ENCODE measurements at places on chromosomes 7 and 10.

DNA sequence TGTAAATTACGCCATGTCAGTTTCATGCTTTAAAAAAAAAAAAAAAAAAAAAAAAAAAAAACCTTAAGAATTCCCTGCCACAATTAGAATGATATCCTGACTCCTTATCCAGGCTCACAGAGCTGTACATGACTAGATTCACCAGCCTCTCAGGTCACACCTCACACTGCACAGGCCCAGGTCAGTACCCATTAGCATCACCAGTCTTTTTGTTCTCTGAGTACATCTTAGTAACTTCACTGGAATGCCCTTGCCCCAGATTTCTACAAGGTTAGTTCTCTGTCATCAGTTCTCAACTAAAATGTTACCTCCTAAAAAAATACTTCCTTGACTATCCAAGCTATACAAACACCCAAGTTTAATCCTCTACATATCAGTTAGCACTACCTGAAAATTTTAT, 211.0 kb downstream of the LRRN3 start:
- DNase-seq = no peak

GRCh38 chr7:17530244-17530643, 231.8 kb downstream of the AHR start:
- no peak for DNase-seq

DNA sequence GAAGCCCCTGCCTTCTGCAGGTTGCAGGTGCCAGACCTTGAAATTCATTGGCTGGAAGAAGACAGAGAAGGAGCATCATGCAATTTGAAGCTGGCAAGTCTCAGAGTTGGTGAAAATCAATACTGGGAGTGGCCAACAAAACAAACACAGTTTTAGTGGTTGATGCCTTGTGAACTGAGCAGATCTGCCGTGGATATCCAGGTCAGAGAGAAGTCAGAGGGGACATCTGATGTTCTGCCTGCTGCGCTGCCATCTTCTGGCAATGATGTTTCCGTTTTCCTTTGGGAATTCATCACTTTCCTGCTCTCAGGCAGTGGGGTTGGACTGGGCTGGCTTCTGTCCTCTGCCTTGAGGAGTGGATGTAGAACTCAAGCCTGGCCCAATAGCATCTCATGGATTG, 132.0 kb downstream of the RPS24 start:
- no peak for DNase-seq

DNA sequence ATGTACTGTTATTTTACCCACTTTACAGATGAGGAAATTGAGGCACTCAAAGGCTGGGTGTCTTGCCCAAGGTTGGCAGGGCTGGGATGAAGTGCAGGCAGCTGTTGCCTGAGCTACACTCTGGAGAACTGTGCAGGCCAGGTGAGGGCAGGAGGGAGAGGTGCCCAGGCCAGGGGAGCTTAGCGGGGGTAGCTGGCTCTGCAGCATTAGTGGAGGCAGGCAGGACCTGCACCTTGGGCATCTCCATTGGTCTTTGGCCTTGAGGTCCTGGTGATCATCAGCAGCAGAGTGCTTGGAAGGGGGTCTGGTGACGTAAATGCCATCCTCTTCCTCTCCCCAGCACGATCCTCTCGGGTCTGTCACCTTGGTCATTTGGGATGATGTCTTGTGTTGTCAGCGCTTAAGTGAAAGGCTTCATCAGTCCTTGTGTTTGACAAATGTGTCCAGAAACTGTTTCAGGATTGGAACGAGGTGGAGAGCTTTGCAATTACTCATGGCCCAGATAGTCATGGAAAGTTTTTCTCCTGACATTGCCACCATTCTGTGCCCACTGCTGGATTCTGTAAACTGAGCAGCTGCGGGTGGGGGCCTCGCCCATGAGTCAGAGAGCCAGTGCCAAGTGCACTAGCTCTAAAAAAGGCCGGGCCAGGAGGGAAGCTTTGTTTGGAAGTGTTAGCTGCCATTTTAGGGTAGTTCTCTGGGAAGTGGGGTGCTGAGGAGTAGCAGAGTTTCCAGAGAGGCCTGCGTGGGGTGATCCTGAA, 47.6 kb downstream of the TSPAN15 start:
- no peak for DNase-seq

DNA sequence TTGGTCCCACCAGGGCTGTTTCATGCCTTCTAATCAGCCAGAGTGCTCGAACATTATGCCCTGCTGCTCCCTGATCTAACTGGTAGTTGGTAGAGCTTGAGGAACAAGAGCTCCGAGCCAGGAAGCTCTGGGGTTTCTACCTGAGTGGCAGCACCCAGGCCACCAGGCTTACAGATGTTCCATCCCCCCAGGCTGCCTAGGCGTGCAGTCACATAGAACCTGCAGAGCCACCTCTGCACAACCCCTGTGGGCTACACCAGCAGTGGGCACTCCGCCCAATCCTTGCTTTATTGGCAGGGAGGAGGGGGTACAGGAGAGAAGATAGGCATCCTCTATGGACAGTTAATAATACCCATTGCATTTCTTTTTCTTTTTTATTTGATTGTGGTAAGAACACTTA, 21.8 kb downstream of the MAP3K8 start:
- DNase-seq = peak; percentile 28

DNA sequence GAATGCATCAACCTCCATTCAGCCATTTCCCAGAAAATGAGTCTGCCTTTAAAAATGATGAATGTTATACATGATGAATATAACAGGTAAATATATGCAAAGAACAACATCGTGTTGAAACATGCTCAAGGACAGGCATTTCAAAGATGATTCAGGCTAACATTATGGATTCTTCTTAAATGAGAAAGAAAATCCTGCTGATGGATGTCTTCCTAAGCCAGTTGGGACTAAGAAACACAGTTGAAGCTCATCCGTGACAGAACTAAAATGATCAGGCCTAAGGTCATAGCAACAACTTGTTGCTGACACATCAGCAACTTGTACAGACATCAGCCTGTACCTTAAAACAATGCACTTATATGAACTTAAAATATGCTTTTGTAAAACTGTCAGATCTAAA, 267.9 kb downstream of the MAGI2 start:
- DNase-seq = no peak

GRCh38 chr10:12927896-12928295, 73.6 kb downstream of the CCDC3 start:
- DNase-seq = no peak

GRCh38 chr10:95792211-95792780, 36.3 kb downstream of the ENTPD1 start:
- DNase-seq = no peak

DNA sequence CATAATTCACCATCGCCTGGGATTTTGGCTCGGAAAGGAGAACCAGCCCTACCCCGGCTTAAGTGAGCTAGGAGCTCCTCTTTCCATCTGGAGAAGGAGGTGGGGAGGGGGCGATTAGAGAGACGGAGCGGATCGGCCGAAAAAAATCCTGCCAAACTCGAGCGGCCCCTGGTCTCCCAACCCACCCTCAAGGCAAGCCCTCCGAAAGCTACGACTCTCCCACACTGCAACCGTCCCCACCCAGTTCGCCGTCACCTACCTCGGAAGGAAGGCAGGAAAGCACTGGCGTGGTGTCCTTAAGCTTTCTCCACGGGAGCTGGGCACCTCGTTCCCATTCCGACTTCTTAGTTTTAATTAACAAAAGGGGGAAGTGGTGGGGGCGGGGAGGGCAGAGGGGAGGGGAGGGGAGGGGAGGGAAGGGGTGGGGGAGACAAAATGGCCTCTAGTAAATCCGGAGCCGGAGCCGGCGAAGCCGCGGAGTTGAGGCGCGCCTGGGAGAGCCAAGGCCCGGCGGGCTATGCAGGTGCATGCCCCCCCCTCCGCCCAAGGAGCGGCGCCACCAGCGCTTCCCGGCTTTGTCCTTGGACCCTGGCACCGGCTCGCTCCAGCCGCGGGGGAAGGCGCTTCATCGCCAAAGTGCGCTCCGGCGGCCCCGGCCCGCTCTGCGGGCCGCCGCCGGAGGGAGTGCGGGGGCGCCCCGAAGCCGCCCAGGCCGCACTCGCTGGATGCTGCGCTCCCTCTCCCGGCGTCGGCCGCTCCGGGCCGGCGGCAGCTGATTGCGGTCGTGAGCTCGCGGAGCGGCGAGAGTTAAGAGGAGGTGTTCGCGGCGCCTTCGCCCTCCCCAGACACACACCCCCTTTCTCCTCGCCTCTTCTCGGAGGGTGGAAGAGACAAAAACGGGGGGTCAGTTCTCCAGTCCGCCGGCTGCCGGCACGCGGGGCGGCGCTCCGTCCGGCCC, at the start of gene LRRC4:
Gene LRRC4 (minus strand): TSS at position 784 of the 958 bp plus-strand sequence. CDS start 797 bp downstream, outside the sequence.
- peak; percentile 25 for DNase-seq

- no peak for DNase-seq
Observed at GRCh38 chr10:117166418-117167345, 28.6 kb upstream of the VAX1 start.

DNA sequence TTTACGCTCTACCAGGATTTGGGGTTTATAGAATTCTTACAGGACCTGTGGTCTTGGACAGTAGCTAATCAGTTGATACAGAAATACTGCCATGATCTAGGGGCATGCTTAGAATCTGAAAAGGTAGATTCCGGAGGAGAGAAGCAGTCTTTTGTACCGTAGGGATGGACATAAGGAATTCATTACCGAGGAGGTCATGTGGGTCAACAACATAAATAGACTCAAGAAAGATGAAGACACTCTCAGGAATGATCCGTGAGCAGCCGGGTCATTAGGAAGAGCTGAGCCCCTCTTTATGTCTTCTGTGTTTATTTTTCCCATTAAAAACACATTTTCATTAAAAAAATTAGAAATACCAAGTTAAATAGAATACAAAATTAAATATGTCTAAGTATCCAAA, 160.1 kb upstream of the TNS3 start:
- DNase-seq = no peak

DNA sequence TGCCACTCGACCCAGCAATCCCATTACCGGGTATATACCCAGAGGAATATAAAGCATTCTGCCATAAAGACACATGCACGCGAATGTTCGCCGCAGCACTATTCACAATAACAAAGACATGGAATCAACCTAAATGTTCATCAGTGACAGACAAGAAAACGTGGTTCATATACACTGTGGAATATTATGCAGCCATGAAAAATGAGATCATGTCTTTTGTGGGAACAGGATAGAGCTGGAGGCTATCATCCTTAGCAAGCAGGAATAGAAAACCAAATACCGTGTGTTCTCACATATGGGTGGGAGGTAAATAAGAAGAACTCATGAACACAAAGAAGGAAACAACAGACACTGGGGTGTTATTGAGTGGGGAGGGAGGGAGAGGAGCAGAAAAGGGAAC, 84.7 kb downstream of the SLC16A9 start:
- DNase-seq = no peak

DNA sequence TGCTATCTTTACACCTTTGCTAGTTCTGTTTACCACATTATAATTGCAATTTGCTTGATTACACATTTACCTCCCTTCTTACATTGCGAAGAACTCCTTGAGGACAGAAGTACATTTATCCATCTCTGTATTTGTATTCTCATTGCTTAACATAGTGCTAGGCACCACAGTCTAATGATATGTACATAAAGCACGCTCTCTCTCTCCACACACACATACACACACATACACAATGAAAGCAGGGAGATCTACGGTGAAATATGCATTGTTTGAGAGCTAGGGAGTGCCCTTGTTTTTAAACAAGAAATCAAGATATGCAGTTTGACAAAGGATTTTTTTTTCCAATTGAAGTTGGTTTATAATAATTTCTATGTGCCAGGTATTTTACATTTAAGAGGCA, 148.7 kb downstream of the BMPER start:
- DNase-seq = no peak

- no peak for DNase-seq
Observed at GRCh38 chr10:119309423-119309770, 102.0 kb downstream of the GRK5 start.

GRCh38 chr10:78058562-78058961, 24.9 kb downstream of the RPS24 start:
- DNase-seq = no peak

DNA sequence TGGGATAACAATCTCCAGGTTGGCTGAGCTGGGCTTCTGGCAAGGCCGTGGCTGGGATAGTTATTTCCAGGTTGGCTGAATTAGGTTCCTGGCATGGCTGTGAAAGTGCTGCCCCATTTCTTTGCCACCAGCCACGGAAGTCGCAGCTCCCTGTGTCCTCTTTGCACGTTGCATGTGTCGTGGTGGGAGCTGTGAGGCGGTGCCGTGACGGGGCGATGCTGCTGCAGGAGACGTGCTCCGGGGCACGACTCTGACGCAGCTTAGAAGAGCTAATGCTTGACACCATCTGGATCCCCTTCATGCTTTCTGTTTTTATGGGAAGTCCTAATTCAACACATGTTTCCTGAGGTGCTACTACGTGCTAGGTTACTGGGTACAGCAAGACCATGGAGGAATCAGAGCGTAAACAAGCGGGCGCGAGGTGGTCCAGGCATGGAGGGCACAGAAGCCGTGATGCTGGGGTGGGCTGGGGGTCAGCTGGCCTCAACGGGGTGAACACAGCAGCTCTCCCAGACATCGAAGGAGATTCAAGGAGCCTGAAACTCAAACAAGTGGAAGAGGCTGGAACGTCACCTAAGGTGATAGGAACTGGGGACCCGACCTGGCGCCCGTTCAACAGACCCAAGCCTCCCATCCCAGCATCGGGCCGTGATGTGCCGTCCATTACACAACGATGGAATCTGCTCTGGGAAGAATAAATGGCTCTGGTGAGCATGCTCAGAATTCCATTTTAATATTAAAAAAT, 407.1 kb downstream of the DNAJB6 start:
- no peak for DNase-seq

DNA sequence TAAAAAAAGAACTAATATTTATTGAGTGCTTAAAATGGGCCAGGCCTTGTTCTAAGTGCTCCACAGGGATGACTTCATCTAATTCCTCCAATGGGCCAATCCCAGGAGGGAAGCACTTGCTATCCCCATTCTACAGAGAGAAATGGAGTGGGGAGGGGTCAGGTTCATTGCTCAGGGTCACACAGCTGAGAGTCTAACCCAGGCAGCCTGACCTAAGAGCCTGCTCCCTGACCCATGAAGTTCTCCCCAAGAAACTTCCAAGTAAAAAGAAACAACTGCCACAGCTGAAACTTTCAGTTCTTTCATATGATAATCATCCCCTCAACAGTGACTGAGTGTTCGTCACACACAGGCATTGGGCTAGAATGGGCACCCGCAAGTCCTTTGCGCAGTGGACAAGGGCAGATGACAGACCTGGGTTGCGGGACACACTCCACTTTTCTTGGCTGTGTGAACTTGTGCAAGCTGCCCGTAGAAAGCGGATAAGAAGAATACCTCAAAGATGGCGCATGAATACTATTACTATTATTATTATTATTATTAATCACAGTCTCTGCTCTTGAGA, 39.7 kb downstream of the BEND7 start:
- DNase-seq = no peak

DNA sequence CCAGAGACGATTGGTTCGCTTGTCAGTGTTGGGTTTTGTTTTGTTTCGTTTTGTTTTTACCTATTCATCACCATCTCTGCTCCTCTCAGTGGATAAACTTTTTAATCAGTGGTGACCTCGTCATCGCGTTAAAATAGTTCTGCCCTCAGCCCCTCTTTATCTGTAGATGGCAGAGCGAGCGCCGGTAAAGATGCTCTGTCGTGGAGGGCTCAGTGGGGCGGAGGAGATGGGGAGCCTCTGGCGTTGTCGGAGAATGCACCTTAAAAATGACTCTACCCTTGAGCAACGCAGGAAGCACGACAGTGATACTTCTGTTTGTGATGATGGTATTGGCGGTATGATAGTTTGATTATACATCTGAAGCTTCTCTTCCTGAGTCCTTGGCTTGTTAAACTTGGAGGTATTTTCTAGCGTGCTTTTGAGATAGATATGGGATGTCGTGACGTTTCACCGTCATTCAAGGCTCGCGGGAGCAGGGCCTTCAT, 554 bp downstream of the CSGALNACT2 start:
- DNase-seq = no peak

All from memory B cell (primary cell).